ENCODE measurements at places on chromosomes 7 and 10.

- DNase-seq, result no peak
Observed at GRCh38 chr10:22825841-22826240, 102.0 kb upstream of the ARMC3 start.

GRCh38 chr7:128919241-128919640 is 8.7 kb upstream of the KCP start:
- DNase-seq, result no peak

GRCh38 chr10:126500185-126500584 is 111.9 kb upstream of the ADAM12 start:
- no peak for DNase-seq

GRCh38 chr10:67015225-67015624 is 89.4 kb downstream of the LRRTM3 start:
- no peak for DNase-seq

- no peak for DNase-seq
Observed at GRCh38 chr7:110947408-110947807, 143.5 kb upstream of the LRRN3 start.

GRCh38 chr7:30028749-30029635 is 780 bp downstream of the PLEKHA8 start:
- peak; percentile 42 for DNase-seq

DNA sequence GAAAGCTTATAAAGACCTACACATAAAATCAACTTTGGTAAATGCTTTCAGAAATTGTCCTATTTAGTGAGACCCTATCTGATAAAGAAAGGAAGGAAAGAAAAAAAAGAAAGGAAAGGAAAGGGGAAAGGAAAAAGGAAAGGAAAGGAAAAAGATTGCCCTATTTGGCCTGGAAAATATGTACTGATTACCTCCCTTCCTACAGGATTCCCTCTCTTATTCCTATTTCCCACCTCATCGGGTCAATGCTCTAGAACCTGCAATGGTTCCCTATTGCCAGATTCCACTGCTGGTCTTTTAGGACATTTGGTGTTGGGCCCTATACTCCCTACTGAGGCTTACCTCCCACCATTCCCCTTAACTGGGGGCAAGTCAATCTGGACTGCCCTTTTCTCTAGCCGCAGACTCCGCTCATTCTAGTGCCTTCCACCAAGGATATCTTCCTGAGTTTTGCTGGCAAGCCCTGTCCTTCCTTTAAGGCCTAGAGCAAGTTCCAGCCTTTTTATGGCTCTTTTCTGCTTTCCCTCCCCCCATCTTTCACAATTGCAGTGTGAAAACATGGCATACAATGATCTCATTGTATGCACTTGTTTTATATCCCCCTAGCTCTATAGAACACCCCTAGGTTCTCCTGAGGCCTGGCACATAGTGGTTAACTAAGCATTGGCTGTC is 4.4 kb downstream of the DDIT4 start:
- no peak for DNase-seq

DNA sequence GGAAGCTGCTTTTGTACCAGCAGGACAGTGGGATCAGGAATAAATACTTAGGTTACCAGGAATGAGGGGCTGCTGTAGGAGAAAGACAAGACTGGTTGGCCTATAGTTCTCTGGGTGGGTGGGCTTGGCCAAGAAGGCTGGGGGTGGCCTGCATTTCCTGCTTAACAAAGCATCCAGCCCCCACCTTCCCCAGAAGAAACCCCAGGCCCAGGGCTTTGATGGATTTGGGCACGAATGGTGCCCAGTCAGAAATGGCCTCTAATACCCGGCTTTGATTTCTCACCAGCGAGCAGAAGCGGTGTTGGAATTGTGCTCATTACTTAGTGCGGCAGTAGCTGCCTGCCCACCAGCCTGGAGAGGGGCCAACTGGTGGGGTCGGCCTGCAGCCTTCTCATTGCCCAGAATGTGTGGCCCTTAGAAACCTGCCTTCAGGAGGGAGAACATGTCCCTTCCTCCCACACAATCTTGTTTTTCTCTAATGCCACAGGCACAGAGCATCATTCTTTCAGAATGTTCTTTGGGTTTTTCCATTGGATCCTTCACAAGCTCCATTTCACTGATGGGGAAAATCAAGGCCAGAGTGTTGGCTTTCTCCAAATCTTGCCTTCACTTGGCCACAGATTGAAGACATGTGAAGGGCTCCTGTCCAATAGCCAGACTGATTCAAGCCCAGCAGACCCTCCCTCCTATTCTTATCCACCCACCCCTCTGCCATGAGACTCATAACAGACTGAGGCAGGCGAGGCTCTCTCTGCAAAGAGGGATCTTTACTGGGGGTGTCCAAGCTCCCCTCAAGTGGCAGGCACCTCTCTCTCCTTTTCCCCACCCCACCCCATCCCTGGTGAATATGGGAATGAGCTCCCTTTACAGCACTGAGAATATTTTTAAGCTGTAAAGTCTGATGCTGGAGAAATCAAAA is 2.5 kb downstream of the UNC5B start:
- no peak for DNase-seq

DNA sequence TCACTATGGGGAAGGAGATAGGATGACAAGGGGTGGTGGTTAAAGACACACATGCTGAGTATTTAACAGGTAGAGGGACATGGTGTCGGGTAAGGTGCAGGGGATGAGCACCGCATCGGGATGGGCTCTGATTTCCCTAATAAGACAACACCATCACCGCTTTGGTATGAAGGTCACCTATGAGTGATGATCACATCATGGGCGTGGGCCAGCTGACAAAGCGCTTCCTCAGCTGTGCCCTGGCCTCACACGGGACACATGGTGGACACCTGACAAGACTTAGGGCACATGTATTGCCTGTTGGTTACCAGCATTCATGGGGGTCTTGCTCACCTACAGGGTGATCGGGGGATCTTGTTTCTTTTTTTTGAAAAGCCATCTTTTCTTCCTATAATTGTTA is 12.8 kb downstream of the C7orf57 start:
- DNase-seq, result no peak

DNA sequence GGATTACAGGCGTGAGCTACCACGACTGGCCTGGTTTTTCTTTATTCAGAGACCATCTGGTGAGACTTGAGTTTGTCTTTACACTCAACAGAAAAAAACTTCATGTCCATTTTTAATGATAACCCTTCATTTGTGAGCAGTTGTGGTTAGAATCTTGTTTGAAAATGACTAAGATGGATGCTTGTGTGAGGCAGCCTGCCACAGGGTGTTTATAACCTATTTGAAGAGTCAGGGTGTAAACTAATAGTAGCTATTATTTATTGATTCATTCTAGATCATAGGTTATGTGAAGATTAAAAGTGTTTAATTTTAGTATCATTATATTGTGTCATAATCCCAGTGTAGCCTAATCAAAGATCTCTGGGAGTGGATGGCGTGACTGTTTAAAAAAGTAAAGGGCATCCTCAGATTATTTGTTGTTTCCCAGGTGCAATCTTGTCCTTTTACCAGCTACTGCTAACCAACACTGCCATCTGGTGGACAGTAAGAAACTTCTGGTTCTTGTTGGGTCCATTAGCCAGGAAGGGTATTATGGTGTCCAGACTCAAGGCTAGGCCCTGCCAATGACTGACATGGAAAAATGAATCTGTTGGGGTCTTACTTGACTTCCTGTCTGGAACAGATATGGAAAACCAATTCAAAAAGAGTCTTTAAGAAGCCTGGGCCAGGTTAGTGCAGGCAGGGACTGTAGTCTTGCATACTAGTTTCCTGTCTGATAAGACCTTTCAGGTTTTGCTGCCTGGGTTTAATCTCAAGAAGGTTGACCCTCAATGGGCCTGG is 24.9 kb downstream of the NRBF2 start:
- DNase-seq, result peak; percentile 41

GRCh38 chr10:130215151-130215930 is 79.2 kb downstream of the GLRX3 start:
- no peak for DNase-seq

DNA sequence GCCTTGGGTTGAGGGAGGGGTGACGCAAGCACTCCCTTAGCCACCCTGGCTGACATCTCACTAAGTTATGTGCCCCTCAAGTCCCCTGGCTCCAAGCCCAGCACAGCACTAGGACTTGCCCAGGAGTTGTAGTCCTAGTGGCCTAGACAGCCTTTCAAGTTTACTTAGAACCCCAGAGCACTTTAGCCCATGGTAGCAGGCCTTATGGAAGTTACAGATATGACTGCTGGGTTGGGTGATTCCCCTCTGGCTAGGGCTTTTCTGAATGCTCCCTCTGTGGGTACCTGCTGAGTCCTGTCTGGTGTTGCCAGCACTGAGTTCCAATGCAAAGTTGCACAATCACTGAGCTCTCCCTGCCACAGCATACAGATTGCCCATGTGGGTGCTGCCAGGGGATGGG is 83.2 kb downstream of the AHCYL2 start:
- no peak for DNase-seq

DNA sequence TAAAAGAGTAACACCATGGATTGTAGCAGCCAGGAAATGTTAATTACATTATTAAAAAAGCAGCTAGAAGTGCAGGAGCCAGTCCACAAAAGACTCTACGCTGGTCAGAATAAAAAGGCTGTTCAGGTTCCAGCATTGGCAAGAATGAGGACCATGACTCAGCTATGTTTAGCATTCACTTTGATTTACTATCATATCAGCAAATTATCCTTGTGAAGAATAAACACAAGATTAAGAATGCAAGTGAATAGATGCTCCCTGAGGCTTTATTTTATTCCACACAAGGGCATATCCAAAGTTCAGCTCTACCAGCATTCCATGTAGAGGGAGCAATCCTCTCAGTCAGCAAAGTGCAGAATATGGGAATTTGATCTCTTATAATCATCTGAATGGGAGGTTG is 13.6 kb downstream of the DGKB start:
- DNase-seq, result no peak

- no peak for DNase-seq
Observed at GRCh38 chr10:33889371-33889770, 554.9 kb upstream of the NRP1 start.

GRCh38 chr7:50690541-50691011 is 92.1 kb downstream of the GRB10 start:
- DNase-seq, result no peak

Data from activated CD4-positive, alpha-beta memory T cell treated with anti-CD3 and anti-CD28 coated beads for 36 hours (primary cell).